ENCODE measurements at places on chromosomes 11 and 22.

DNA sequence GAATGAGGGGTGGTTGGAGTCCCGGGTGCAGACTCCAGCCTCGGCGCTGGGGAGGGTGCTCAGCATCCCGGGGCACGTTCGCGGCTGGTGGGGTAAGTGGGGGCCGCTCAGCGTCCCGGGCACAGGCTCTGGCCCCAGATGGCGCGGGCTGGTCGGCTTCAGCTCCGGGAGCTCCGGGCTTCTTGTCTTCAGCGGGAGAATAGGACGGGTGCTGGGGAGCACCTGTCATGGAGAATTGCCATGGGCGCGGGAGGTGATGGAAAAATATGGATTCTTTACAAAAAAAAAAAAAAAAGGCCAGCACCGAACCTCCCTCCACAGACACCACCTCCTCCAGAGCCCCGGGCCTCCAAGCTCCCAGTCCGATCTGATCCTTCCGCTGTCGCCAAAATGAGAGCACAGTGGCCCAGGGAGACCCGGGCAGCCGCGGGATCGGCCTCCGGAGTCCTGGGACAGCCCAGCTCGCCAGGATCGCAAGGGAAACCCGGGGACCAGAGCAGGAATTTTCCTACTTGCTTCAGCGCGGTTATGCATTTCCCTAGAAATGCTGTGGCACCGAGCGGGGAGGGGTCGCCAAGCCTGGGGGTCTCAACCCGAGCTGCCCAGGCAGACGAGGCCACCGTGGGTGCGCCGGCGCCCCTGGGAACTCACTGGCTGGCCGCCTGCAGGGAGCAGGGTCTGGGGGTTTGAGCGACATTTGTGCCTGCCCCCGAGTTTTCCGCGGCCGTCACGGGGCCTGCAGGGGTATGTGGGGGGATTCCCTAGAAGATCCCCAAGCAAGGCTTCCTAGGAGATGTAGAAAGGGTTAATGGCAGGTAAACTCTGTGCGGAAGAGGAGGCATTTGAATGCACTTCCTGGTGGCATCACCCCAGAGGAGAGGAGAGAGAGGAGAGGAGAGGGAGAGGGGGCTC lies 1336.9 kb downstream of the BRD1 start:
- DNase-seq, result no peak

DNA sequence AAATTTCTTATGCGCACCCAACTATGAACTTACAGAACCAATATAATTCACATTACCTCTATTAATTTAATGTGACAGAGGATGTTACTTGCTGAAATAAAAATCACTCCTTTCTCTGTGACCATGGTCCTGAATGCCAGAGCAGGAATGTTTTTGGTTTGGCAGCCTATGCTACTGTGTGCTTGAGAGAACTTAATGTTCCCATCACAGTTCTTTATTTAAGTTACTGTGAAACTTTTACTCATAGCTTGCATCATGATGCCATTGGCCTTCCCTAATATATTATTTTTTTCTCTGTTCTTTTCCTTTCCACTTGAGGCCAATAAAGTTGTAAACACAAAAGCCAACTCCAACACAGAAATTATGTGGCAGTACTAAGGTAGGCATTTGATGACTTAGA lies 142.2 kb downstream of the FAM76B start:
- no peak for DNase-seq

- DNase-seq, result no peak
These were observed 5.7 kb downstream of the DNAL4 start for GRCh38 chr22:38788021-38788816.

- no peak for DNase-seq
These were observed 4.6 kb downstream of the AASDHPPT start for GRCh38 chr11:106082096-106082495.

DNA sequence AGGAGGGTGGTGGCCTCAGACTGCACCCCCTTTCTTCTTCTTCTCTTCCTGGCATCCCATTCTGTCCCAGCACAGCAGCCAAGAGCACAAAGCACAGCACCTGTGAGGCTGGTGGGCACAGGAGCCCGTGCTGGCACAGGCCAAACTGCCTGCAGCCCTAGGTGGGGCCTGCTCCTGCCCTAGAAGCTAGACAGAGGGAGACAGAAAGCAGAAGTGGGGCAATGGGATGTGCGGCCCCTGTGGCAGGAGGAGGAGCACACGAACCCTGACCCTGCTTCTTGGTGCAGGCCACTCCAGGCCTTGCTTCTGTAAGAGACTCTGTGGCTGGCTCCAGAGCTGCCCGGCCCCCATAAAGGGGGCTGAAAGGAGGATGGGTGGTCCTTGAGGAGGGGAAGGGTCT lies 3.9 kb upstream of the PTS start:
- no peak for DNase-seq

DNA sequence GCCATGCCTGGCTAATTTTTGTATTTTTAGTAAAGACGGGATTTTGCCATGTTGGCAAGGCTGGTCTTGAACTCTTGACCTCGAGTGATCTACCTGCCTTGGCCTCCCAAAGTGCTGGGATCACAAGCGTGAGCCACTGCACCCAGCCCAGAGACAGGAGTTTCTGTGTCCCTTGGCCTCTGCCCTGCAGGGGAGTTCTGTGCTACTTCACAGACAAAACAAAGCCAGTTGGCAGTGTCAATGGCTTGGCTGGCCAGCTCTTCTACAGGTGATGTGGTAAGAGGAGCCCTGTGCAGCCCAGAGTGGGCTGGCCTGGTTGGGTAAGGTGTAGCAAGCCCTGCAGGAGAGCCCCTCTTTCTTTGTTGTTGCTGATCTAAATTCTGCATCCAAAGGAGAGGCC lies 60.5 kb upstream of the SHISAL1 start:
- no peak for DNase-seq

DNA sequence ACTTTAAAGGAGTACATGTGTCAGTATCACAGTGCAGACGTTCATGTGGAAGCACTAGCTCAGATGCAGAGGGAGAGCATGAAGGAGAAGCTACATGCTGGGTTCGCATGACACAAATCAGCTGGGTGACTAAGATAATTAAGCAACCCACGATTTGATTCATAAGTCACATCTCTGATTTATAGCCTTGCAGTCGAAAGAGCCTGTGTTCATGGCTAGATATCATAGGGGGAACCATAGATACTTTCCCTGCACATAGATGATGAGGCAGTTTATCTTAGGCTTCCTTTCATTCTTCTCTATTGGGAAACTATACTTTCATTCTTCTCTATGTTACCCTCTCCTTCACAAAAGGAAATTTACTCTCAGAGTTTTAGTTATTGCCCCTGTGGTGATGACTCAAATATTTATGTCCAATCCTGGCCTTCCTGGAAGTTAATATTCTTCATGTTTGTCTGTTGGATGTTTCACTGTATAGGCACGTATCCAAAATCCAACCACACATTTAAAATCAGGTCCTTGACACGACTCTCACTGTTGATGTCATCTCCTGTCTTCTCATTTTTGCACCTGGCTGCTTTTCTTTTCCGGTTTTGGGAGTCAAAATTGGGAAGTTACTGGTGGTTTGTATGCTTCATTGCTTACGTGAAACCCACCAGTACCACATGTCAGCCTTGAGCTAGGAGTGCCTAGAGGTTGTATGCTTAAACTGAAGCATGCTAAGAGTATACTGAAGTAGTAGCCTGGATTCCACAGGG lies 56.3 kb upstream of the SLC5A12 start:
- no peak for DNase-seq

GRCh38 chr11:117407016-117407415 lies 79.4 kb downstream of the CEP164 start:
- no peak for DNase-seq

GRCh38 chr22:47169801-47170140 lies 407.3 kb downstream of the TBC1D22A start:
- DNase-seq, result no peak

GRCh38 chr22:29270475-29271271 lies 2.6 kb downstream of the EWSR1 start:
- DNase-seq, result no peak

GRCh38 chr11:2581931-2582350 lies 117.9 kb downstream of the KCNQ1OT1 start:
- no peak for DNase-seq

- no peak for DNase-seq
These were observed 83.3 kb downstream of the GGT1 start for GRCh38 chr22:24686280-24686679.

DNA sequence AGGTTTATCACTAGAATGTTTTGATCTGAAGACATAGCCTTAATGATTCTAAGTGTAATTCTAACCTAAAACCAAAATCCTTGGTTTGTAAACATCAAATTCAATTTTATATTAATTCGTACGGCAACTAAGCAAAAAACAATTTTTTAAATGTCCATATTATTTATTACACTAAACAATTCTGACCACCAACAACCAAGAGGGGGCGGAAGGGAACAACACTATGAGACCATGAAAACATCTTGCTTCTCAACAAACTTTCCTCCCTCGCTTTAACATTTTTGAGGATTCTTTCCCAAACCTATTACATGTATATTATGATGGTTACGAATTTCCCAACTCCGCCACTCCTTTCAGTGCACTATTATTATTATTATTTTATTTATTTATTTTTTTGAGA lies 6.5 kb upstream of the UCP2 start:
- DNase-seq, result no peak

- DNase-seq, result peak; percentile 39
These were observed 113.1 kb upstream of the NNMT start for GRCh38 chr11:114183044-114183511.

- DNase-seq, result peak; percentile 76
These were observed 15.2 kb downstream of the PIM3 start for GRCh38 chr22:49975543-49976389.

DNA sequence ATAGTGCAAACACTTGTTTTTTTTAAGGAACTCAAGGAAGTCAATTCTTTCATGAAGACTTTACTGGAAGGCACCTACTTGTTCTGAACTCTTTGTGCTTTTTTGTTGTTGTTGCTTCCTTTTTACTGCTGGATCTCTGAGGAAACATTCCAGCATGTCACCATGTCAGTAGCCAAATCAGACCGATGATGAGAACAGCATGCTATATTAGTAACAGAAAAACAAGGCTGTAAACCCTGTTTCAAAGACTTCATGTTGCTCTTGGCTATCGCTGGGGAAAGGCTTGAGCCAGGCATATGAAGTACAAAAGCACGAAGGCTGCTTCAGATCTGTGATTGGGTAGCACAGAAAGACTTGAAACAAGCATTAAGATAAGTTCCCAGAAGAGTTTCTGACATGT lies 125.6 kb upstream of the SLC5A12 start:
- DNase-seq, result no peak

GRCh38 chr11:29612423-29612822 lies 404.4 kb downstream of the KCNA4 start:
- no peak for DNase-seq

- DNase-seq, result no peak
These were observed 75.7 kb downstream of the CYB5R2 start for GRCh38 chr11:7597620-7598019.

DNA sequence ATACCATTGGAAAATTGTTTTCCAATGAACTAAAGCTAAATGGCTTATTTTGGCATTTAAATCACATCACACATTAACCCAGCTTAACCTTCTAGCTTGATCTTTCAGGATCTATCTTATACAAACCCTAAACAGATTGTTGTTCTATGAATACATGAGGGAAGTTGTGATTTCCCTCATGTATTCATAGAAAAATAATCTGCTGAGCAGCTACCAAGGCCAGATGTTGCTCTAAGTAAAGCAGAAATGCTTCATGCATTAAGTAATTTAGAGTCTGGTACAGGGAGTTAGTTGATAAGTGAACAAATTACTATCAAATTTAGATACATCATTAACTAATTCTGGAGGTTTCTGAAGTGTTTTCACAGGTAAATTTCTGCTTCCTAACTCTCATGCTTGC lies 204.6 kb upstream of the ANO3 start:
- DNase-seq, result no peak

GRCh38 chr11:15106201-15106965 lies 8.3 kb upstream of the INSC start:
- no peak for DNase-seq
